HEK293T (cell line): ENCODE measurements at places on chromosomes 13 and 19.

- no peak for DNase-seq
These were observed 34.8 kb upstream of the SGCG start for GRCh38 chr13:23146006-23146405.

GRCh38 chr13:112855859-112856258 lies 113.2 kb upstream of the MCF2L start:
- no peak for DNase-seq

DNA sequence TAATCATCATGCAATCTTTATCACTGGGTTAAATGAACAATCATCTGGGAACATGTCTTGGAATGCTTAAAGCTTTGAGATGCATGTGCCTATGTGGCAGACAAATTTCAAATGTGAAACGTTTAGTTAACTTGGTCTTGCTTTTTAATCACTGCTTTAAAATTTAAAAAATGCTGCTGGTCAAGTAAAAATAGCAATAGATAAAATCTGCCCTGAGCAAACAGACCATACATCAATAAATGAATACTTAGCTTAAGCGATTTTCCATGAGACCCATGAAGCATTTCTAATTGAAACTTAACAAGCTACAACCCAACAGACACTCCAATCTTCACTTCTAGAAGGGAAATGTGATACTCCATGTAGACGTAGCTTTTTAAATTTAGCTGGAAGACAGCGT lies 1.9 kb upstream of the KL start:
- DNase-seq = no peak

DNA sequence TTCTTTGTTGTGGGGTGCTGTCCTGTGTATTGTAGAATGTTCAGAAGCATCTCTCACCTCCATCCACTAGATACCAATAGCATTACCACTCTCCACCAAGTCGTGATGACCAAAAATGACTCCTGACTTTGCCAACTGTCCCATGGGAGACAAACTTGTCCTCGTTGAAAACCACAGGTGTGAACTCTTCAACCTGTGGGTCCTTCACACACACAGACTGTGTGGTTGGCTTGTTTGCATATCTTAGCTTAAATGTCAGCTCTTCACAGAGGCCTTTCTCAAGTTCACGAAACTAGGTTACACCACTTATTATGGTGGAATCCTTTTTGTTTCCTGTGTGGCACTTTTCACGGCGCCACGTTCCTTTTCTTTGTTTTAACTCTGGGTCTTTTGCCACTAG lies 6.8 kb downstream of the GPC5 start:
- no peak for DNase-seq
